ENCODE measurements at places on chromosomes 3 and 15. TPM values are rescaled to one million over a fixed set of nuclear protein-coding genes. Genes with fewer than 3 reads are reported as not detected.

PRICKLE2 gene
- total RNA-seq = 17.7 TPM

MORC1 gene
- total RNA-seq = not detected

SEMA7A gene
- total RNA-seq = 33.8 TPM

MLF1 gene
- total RNA-seq = 11.2 TPM

CFAP100 gene
- not detected for total RNA-seq

PDZRN3 gene
- 1.0 TPM for total RNA-seq

CKMT1A gene
- total RNA-seq = not detected

UBE2E1 gene
- 58.5 TPM for total RNA-seq

HRG gene
- not detected for total RNA-seq

ARPIN gene
- total RNA-seq = 9.0 TPM

ZNF592 gene
- 10.1 TPM for total RNA-seq

NR2C2 gene
- 16.0 TPM for total RNA-seq

IL12A gene
- total RNA-seq = 3.6 TPM

CRYGS gene
- 0.98 TPM for total RNA-seq

UBP1 gene
- 35.6 TPM for total RNA-seq

RARRES1 gene
- total RNA-seq = 2.3 TPM

CCDC39 gene
- total RNA-seq = under 0.01 TPM

ROPN1 gene
- not detected for total RNA-seq

SNURF gene
- total RNA-seq = 3.8 TPM

ZKSCAN7 gene
- 4.9 TPM for total RNA-seq

GOLGA8J gene
- total RNA-seq = not detected
